ENCODE measurements at places on chromosomes 5 and 9.

DNA sequence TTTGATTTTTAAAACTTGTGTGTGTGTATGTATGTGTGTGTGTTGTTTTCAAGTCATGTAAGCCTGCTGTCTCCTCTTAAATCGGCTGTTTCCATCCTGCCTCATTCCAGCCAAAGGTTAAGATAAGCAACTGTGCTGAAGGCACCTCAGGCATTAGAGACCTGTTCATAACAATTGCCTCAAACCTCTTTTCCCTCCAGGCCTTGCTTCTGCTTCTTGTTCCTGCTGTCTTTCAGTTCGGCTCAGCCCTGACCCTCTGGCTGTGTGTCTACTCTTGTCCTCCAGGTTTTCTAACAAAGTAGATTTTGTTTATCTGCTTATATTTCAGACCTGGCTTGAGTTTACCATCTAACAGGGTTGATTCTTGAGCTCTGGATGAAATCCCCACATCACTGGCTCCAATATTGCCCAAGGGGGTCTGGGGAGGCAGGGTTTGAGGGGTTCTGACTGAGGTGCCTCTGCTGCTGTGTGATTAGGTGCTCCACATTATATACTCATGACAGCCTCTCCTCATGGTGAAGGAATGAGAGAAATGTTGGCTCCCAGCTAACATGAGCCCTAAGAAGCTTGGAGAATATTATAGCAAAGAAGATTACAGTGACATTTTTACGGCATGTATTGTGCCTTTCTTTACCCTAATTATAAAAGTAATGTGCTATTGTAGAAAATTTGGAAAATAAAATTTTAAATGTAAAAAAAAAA lies 229.7 kb upstream of the PIK3R1 start:
- DNase-seq: no peak

- DNase-seq: no peak
Measured at GRCh38 chr9:137314561-137315560, 12.8 kb upstream of the NRARP start.

DNA sequence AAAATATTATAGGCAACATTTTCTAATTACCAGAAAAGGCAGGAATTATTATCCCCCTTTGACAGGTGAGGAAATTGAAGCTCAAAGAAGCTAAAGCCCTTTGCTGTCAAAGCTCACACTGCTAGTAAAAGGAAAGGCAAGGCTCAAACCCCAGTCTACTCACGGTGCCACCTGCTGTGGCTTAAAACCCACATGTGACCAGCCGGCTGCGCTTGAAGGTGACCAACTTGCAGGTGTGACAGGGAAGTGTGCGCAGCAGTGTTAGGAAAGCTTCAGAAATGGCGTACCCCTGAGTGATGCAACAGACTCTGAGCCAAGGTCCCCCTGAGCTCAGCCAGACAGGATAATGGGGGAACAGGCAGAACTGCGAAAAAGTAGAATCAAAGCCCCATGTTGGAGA lies 45.2 kb downstream of the PAX5 start:
- no peak for DNase-seq

GRCh38 chr5:150781706-150782614 lies 3.4 kb downstream of the SMIM3 start:
- peak; percentile 39 for DNase-seq

DNA sequence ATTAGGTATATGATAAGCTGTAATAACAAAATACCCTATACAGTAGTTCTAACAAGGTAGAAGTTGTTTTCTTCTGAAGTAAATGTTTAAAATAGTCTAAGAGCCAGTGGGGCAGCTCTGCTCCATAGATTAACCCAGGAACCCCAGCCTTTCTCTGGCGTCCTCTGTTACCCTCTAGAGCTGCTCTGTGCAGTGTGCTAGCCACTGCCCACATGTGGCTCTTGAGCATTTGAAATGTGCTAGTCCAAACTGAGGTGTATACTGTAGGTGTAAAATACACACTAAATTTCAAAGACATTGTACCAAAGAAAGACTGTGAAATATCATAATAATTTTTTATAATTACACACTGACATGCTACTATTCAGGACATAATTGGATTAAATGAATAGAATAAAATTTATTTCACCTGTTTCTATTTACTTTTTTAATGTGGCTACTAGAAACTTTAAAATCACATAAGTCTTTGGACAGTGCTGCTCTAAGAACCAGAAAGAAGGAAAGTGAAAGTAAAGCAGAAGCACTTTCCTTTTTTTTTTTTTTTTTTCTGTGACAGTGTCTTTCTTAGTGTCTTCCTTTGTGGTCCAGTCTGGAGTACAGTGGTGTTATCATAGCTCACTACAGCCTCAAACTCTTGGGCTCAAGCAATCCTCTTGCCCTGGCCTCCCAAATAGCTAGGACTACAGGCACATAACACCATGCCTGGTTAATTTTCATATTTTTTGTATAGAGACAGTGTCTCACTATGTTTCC lies 39.3 kb downstream of the RAI14 start:
- peak; percentile 30 for DNase-seq

- DNase-seq: no peak
Measured at GRCh38 chr9:90460220-90460619, 182.4 kb downstream of the DIRAS2 start.

- no peak for DNase-seq
Measured at GRCh38 chr5:176847148-176847547, 36.8 kb downstream of the UNC5A start.

- no peak for DNase-seq
Measured at GRCh38 chr9:72980600-72981265, 27.9 kb upstream of the ALDH1A1 start.

- no peak for DNase-seq
Measured at GRCh38 chr5:158777647-158778350, 321.9 kb downstream of the EBF1 start.

- DNase-seq: no peak
Measured at GRCh38 chr5:161975350-161975749, 92.2 kb upstream of the GABRG2 start.

DNA sequence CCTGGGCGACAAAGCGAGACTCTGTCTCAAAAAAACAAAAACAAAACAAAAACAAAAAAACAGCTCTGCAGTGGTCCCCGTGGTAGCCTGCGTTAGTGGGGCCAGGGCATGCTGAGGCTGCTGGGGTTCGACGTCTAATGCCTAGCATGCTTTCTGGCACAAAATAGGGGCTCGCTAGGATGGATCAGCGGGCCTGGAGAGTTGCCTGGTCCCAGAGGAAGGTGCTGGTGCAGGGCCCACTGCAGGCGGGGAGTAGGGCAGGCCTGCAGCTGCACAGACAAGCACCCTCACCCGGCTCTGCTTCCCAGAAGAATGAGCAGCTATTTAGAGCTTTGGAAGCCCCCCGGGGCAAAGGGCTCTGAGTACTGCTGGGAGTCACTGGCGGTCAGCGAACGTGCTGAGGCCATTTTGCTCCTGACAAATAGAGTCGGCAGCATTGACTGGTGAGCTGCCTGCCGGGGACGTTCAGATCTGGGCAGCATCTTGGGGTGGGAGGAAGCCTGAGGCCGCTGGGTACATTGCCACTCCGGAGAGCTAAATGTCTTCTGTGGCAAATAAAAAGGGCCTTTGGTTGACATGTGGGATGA lies 126.7 kb downstream of the OLFM1 start:
- DNase-seq: no peak

GRCh38 chr9:126860757-126861466 lies 473 bp downstream of the ZBTB34 start:
- peak; percentile 39 for DNase-seq

GRCh38 chr5:18395126-18396110 lies 761.2 kb downstream of the TAF11L14 start:
- no peak for DNase-seq

DNA sequence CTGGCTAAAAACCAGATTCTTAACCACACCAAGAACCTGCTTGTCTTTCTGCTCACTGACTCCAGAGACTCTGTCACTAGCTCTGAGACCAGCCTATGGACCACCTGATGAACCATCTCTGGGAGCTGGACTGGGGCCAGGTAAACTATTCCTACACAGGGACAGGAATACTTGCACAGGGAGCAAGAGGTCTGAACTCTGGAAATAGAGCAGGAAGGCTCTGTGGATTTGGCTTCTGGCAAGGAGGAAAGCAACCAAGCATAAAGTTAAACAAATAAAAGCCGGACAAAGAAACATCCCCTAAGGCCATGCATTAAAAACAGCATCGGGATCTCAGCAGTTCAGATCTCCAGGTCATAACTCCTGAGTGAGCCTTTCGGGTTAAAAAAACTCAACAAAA lies 5.6 kb upstream of the SPARC start:
- DNase-seq: peak; percentile 77

GRCh38 chr9:71928376-71928775 lies 16.9 kb downstream of the C9orf85 start:
- peak; percentile 9 for DNase-seq

DNA sequence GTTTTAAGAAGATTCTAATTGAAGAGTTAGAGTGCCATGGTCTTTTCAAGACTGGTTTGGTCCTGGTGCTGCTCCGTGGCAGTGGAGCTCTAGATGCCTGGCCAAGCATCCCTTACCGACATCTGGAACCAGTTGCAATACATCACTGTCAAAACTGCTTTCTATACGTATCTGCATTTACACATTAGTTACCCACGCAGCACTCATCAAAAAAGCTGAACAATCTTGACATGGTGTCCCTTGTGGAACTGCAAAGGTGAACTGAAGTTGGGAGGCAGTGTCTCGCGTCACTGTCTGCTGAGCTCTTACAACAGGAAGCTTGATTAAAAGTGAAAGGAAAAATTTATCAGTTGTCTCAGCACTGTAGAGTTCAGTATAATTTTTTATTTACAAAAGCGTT lies 82.6 kb downstream of the PBX3 start:
- no peak for DNase-seq

DNA sequence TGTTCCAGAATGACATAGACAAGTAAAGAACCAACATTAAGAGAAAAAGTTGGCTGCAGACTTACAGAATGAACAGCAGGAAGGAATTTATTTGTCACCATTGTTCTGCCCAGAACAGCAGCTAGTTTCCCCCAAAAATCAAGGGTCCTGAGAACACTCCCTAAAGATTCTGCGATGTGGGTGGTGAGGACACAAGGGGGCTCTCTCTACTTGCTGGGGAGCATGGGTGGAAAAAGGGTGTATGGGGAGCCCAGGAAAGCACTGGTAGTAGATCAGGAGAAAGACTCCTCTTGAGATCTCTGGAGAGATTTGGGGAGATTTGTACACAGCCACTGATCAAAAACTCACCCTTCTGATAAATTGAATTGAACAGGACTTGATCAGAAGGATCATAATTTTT lies 316.5 kb downstream of the KCTD16 start:
- DNase-seq: no peak

DNA sequence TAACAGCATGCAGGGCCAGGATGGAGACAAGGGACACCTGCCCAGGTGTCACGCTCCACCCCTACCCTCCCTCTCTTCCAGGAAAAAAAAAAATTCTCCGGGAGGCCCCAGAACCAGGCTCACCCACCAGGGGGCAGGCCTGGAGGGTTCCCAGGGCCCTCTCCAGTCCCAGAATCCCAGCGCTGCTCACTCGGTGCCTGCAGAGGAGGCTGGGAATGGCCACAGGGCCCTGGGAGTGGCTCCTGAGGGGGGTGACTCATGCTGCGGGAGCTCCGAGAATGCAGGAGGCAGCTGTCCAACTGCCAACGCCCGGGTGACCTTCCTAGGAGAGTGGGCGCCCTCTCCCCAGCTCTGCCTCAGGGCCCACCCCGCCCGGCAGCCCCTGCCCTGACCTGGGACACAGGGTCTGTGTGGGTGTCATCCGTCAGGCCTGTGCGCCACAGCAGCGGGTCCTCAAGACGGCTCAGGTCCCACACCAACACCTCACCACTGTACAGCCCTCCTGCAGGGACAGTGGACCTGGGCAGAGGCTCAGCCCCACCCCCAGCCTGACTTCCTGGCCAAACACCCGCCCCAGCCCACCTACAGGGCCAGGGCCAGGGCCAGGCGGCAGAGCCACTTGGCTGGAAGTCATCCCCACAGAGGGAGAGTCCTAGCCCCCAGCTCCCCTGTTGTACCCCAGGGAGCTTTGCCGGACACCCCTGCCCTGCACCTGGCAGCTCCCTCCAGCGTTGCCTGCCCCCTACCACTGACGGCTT lies 21.2 kb downstream of the DYNC2I2 start:
- DNase-seq: peak; percentile 99

GRCh38 chr5:131943916-131944315 lies 1.5 kb downstream of the MEIKIN start:
- no peak for DNase-seq

- no peak for DNase-seq
Measured at GRCh38 chr5:64742411-64742810, 26.1 kb downstream of the SREK1IP1 start.

GRCh38 chr5:143124593-143124992 lies 278.9 kb downstream of the NR3C1 start:
- no peak for DNase-seq

DNA sequence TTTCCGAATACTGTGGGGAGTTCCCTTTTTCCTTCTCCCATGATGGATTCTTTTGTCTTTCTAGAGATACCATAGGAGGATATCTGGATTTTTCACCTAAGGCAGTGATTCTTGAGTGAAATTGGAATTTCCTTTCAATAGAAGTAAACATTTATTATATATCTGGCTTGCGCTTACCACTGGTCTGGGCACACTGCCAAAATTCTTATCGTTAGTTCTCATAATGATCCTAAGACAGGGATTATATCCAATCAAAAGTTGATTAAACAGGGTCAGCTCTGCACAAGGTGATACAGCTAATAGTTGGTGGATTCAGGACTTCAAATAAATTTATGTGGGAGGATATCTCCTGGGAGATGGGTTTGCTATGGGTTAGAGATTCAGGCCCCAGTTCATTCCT lies 9.6 kb downstream of the TLE4 start:
- DNase-seq: no peak

- no peak for DNase-seq
Measured at GRCh38 chr9:84807431-84807830, 137.9 kb downstream of the NTRK2 start.

DNA sequence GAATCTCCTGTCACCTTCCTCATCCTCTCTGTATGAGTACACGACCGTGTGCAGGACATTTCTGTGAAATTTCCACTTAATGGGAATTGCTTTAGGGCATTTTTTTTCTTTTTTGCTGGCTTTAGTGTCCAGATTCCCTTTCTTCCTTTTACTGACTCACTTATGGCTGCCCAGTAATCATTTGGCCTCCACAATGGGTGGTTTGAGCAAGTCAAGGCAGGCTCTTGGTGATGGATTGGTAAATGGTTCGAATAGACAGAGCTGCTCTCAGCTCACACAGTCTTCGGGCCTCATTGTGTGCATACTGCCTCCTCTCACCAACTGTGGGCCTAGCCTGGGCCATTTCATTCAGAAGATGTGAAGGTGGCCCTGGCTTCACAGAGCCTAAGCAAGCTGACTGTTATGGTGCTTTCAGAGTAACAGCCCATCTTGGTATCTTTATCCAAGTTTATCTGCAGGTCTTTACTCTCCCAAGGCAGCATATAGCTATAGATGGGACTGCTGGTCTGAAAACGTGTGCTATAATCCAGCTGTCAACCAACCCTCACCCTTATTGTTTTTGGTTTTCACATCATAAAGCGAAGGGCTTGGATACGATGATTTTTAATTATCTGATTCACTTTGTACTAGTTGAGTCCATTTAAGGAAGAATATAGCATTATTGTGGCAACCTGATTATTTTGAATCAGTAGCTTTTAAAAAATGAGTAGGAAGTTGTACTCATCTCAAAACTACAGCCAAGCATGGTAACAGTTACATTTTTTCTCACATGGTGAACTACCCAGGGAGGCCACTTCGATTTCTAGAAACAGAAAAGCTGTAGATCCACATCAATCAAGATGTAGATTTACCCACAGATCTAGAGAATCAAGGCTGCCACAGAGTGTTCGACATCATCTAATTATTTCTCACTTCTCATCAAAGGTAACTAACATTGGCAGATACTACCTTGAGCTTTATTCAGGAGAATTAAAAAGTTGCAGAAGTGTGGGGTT lies 50.4 kb upstream of the CKMT2 start:
- DNase-seq: no peak

Data from kidney tubule cell (primary cell).